ENCODE measurements at places on chromosomes 16 and 17.

GRCh38 chr17:74763565-74764387, 12.4 kb downstream of the NAT9 start:
- DNase-seq, result no peak

- no peak for DNase-seq
Observed at GRCh38 chr17:13429201-13429600, 172.5 kb downstream of the HS3ST3A1 start.

- no peak for DNase-seq
Observed at GRCh38 chr16:77009453-77009852, 181.5 kb upstream of the MON1B start.

GRCh38 chr16:80594756-80595155, 54.0 kb downstream of the DYNLRB2 start:
- no peak for DNase-seq

GRCh38 chr17:15952048-15952532, 7.2 kb downstream of the ADORA2B start:
- no peak for DNase-seq

DNA sequence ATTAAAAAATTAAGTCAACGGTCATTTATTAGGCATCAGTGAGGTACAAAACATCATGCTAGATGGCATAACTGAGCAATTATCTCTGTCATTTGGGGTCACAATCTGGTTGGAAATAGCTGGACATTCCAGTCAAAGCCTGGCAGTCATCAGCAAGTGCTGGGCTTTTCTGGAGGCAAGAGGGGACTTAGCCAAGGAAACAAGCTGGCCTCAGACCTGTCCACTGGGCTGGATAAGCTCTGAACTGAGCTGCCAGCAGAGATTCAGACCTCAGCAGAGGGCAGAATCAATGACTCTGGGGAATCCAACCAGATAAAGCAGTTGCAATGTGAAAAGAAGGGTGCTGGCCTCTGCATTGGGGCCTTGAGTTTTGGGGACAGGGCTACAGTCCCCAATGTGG, 161.9 kb upstream of the NOL11 start:
- no peak for DNase-seq

DNA sequence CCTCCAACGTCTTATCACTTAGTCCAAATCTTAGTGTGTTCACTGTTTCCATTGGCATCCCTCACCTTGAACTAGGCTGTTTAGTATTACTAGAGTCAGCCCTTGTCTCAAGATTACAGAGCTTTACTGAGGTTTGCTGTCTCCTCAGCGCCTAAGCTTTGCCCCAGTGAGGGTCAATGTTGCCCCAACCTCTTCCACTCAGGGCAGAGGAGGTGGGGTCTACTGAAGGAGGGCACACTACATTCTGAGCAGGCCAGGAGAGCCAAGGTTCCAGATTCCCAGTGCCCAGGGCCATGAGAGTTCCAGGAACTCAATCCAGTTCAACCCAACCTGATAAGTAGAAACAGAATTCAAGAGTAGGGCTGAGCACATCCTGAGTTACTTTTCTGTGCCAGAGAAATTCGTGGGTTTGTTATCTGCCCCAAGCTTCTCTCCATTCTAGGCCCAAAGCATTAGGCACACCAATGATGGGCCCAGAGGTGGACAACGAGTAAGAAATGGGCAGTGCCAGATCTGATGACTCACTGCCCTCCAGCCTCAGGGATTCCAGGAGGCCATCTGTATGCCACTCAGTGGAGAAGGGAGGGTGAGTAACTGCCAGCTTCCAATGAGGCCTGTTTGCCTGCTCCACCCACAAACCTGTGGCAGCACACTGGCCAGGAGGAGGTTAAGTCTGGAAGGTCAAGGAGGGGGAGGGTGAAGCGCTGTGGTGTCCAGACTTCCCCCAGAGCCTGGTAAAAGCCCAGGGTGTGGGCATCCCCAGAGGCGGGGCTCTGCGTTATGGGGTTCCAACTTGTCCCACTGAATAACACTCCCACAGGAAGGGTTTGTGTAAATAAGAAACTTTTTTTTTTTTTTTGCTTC, 8.2 kb downstream of the TUBG2 start:
- DNase-seq, result no peak

- no peak for DNase-seq
Observed at GRCh38 chr17:75645889-75646637, 12.8 kb downstream of the SMIM5 start.

DNA sequence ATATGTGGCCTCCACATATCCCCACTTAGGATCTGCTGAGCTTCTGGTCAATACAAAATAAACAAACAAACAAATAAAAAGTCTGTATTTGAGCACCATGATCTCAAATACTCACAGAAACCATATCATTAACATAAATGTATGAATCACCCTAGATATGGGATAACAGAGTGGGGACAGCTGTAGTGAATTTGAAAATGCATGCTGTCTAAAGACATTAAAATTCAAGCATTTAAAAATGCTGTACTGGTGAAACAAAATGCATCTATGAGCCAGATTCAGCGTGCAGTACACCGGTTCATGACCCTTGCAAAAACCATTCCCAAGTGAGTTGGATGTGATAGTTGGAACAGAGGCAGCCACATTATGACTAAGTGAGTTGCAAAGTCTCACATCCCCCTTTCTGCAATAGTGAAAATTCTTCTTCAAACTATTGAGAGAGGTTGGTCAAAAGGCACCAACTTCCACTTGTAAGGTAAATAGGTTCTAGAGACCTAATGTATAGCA, 12.3 kb downstream of the GRIN2A start:
- no peak for DNase-seq

DNA sequence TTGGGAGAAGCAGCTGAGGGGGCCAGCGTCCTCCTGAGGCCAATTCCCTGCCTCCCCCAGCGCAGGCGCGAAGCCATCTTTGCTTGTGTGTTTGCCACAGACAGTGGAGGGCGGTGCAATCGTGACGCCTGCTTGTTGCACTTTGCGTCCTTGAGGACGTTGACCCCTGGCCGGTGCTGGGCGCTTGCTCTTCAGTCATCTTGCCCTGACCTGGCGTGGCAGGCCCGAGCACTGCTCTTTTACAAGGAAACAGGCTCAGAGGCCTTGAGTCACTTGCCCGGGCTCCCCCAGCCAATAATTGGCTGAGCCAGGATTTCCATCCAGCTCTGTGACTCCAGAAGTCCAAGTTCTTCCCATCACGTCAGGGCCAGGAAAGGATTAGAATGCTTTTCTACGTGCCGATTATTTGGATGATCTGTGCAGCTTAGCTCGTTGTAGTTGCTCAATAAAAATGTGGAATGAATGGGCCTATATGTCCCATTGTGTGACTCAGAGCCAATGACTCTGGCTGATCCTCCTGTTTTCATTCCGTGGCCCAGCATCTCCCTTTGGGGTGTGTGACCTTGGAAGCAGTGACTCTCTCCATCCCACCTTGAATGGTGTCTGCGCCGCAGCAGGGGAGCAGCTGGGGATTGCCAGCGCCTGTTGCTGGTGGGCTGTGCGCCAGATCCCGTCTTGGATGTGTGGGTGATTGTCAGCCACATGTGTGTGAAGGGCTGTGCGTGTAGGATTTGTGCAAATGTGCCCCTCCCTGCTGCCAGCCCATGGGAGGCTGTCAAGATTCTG, 214.1 kb downstream of the SEC14L1 start:
- no peak for DNase-seq

GRCh38 chr17:69898601-69899000, 176.4 kb upstream of the KCNJ16 start:
- no peak for DNase-seq

DNA sequence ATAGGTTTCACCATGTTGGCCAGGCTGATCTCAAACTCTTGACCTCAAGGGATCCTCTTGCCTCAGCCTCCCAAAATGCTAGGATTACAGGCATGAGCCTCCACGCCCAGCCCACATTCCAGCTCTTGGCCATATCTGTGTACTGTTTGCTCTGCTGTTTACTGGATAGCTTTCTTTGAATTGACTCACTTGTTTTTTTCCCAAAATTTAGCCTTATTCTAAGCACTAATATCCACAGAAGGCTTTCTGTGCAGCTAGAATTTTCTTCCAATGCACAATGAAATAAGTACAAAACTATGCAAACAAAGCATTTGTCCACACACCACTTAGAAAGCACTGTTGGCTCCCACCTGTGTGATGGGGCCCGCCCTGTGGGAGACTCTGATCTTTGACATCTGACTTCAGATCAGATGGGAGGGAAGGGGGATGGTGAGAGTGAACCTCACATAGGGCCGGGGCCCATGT, 72.2 kb downstream of the CLEC16A start:
- no peak for DNase-seq

GRCh38 chr17:56290101-56290801, 137.0 kb downstream of the ANKFN1 start:
- DNase-seq, result no peak

- no peak for DNase-seq
Observed at GRCh38 chr16:76195056-76195455, 82.1 kb upstream of the CNTNAP4 start.

- no peak for DNase-seq
Observed at GRCh38 chr16:53766304-53767016, 62.5 kb downstream of the FTO start.

DNA sequence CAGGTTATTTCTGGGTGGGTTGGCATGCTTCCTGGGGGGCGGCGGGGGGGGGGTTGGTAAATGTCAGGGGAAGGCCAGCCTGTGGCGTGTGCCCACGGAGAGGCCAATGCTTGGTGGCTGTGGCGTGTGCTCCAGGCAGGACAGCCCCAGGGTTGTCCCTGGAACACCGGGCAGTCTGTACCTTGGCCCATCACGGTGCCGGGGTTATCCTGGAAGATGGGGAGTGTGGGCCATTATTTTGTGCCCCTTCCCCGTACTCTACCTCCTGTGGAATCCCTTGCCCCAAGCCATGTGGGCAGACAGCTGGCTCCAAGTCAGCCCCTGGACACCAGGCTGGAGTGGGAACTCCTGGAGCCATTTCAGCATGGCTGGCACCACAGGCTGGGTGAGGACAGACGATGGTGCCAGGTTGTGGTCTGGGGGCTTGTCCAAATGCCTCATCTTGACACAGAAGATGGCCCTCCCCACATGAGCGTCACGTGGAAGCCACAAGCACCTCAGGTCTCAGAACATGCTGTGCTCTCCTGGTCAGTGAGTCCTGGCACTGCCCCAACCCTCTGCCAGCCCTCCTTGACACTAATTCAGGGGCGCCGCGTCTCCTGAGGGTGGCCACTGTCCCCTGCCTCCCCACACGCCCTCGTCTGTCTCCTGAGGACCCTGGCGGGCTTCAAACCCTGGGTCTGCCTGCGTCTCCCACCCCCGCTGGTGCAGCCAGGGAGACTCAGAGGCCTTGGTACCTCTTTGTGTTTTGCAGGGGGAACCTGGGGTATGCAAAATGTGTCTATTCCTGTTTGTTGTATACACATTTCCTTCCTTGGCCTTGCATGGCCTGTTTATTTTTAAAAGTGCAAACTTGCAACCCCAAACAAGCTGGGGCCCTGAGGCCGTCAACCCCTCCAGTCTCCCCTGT, 4.3 kb downstream of the SLC16A3 start:
- DNase-seq, result no peak

DNA sequence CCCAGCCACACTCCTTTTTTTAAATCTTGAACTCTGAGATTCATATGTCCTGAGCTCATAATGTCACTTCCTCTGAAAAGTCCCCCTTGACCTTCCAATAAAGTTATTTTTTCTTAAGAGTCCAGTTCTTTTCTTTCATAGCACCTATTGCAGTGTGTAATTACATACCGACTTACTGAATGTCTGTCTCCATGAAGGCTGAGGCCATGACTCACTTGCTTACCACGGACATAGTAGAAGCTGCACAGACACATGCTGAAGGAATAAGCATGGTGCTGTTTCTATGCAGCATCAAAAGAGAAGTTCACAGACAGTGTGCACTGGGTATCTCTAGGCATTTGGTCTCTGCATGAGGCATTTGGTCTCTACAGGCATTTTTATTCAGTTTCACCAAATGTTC, 77.2 kb downstream of the C17orf67 start:
- no peak for DNase-seq

DNA sequence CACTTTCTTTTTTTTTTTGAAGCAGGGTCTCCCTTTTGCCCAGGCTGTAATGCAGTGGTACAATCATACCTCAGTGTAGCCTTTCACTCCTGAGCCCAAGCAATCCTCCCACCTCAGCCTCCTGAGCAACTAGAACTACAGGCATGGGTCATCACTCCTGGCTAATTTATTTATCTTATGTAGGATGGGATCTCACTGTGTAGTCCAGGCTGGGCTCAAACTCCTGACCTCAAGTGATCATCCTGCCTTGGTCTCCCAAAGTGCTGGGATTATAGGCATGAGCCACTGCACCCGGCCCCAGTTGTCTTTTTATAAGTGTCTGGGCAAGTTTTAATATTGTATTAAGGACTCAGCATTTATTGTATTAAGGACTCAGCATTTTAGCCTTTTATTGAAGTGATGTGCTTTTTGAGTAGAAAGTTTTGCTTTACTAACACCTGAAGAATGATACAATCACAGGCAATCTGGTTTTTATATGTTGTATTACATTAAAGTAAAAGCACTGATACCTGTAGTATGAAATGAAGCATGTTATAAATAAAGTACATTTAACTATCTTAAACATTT, 22.9 kb downstream of the VMP1 start:
- DNase-seq, result no peak

GRCh38 chr17:37500378-37500777, 10.7 kb downstream of the DUSP14 start:
- no peak for DNase-seq

DNA sequence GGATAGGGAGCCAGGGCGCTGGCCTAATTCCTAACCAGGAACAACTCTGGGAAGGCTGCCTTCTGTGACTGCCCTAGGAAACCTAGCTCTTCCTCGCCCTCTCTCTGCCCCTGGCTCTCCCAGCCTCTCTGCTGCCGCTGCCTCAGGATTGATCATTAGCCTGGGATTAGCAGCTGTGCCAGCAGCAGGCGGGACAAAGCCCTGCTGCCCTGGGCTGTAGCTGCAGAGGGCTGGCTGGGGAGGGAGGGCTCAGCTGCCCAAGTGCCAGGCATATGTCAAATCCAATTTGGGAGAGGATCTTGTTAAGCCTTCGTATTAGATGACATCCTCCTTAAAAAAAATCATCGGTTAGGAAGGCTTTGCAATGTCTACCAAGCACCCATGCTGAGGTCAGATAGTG, 144.8 kb upstream of the CCL2 start:
- no peak for DNase-seq

- DNase-seq, result no peak
Observed at GRCh38 chr17:47299239-47299910, 24.4 kb upstream of the EFCAB13 start.

DNA sequence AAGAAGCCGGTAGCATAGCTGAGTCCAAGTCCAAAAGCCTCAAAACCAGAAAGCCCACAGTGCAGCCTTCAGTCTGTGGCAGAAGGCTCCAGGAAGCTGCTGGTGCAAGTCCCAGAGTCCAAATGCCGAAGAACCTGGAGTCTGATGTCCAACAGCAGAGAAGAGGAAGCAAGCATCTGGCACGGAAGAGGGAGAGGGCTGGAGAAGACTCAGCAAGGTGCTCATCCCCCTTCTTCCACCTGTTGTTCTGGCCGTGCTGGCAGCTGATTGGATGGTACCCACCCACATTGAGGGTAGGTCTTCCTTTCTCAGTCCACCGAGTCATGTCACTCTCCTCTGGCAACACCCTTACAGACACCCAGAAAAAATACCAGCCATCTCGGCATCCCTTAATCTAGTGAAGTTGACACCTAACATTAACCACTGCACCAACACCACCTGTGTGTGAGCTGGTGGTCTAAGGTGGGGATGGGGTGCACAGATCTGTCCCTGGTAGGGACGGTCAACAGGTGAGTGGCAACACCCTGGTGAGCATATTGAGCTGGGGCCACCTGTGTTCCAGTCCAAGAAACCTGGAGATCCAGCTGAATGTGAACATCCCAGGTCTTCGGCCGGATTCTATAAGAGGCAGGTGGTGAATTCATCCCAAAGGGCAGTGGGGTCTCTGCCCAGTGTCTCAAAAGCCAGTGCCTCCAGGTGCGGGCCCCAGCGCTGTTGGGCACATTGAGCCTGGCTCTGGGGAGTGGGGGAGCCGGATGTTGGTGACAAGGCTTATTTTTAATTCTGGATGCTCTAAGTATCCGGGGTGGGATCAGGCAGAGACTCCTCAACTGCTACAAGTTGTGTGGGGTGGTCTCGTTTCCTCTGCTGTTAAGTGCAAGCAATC, 9.8 kb downstream of the MIEF2 start:
- no peak for DNase-seq
